ENCODE measurements at places on chromosomes 1 and 21.

- no peak for DNase-seq
Measured at GRCh38 chr1:182065126-182065845, 3.8 kb upstream of the ZNF648 start.

- no peak for DNase-seq
Measured at GRCh38 chr1:158652721-158653334, 33.7 kb downstream of the SPTA1 start.

- no peak for DNase-seq
Measured at GRCh38 chr1:3778590-3779264, 6.2 kb downstream of the SMIM1 start.

DNA sequence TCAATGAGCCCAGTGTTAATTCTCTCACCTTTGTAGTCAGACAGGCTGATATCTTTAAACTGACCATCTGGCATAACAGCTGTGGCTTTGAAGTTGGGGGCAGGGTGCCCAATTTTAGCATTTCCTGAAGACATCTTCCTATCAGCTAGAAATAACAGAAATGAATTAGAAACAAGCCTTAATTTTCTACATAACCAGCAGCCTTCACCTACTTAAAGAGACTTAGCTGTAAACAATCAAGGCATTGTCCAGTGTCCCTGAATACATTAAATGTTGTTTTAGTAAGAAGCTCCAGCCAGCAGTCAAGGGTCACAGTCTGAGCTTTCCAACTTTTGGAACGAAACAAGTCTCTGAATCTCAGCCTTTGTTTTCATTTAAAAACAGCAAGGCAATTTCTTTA lies 2.8 kb downstream of the PRDX1 start:
- no peak for DNase-seq

- DNase-seq: no peak
Measured at GRCh38 chr1:19532519-19532918, 47.2 kb upstream of the CAPZB start.

DNA sequence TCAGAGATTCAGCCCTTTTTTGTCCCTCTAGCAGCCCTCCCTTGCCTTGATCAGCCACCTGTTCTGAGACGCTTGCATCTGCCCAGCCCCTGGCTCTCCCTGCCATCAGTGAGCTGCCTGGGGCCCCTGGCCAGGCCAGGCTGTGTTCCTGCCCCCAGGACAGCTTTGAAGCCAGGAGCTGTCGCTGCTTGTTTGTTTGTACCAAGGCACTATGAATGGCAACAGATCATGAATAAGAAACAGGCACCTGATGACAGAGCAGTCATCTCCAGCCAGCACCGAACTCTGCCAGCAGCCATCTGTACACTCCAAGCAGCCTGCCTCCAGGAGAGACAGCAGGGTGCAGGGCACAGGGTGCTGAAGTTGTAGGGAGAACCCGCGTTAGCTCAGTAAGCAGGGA lies 8.1 kb upstream of the VWA5B1 start:
- DNase-seq: no peak

GRCh38 chr1:55076356-55076755 lies 37.0 kb downstream of the PCSK9 start:
- DNase-seq: no peak

GRCh38 chr1:200380589-200381021 lies 29.2 kb downstream of the ZNF281 start:
- DNase-seq: no peak

GRCh38 chr1:211210052-211210451 lies 49.1 kb upstream of the RCOR3 start:
- DNase-seq: no peak

- DNase-seq: no peak
Measured at GRCh38 chr1:167777269-167777650, 55.5 kb downstream of the MPZL1 start.

- no peak for DNase-seq
Measured at GRCh38 chr1:110341146-110341871, 2.1 kb downstream of the RBM15 start.
